ENCODE measurements at places on chromosomes 11 and 22.

DNA sequence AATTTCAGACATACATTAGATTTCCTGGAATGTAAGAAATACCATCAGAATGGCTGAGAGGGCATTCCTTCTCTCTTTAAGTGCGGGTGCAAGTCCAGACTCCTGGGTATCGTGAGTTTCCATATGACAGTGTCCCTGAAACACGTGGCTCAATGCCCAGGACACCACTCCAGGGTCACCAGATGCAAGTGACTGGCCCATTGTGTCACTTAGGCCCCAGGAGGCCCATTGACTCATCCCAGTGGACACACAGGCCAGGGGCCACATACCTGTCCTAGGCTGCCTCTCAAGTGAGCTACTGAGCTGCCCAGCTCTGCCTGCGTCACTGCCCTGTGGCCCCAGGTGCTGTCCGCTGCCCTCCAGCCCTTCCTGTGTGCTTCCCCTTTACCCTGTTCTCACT, 18.5 kb downstream of the FBLN1 start:
- no peak for DNase-seq

DNA sequence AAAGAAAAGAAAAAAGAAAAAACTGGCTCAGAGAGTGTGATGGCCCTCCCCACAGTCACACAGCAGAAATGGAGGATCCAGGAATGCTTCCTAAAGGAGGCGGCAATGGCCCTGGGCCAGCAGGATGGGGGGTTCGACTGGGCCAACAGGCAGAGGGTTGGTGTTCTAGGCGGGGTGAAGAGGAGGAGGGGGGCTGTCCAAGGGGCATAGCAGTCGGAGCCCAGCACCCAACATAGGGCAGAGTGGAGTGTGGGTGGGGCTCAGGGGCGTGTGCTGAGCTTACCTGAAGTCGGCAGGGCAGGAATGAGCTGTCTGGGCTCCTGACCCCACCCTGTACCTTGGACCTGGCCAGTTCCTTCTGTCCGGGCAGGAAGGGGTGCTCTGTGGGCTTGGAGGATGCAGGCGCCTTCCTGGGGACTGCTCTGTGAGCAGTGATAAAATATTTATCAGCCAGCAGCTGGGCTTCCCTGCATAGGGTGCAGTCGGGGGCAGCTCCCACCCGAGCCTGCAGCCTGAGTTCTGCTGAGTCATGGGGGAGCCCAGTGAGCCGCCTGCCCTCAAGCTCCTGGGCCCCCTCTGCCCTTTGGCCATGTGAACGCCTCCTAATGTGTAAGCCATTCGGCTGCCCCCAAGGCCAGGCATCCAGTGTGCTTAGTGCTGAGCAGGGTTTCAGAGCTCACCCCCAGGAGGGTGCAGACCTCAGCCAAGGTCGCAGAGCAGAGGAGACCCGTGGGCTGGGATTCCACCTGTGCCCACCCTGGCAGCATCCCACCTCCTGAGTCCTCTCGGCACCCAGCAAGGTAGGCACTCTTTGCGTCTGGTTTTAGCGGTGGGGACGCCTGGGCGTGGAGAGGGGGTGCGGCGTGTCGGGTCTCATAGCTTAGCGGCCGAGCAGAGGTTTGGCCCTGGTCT, 25.3 kb upstream of the PRR5 start:
- DNase-seq: no peak

DNA sequence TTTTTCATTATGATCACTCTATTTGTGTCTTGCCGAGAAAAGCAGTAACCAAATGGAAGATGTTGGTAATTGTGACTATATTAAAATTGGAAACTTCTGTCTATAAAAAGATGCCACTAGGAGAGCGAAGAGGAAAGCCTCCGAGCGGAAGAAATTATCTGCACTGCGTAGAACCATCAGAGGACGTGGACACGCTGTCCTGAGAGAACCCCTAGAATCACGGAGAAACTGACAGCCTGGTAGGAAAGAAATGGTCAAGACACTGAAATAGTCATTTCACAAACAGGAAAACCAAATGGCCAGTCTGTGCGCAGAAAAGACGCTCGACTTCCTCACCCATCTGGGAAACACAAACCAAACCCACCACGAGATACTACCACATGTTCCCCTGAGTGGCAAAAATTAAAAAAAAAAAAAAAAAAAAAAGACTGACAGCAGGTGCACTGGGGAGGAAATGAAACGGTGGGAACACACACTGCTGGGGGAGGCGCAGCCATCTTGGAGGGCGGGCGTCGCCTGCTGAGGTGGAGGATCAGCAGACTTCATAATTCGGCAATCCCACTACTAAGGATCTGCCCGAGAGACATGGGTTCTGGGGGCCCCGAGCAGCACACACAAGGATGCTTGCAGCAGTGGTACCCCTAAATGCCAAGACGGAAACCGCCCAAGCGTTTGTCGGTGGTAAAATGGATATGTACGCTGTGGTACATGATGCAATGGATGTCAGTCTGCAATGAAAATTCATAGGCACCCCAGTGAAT, 21.3 kb downstream of the IFITM10 start:
- no peak for DNase-seq

DNA sequence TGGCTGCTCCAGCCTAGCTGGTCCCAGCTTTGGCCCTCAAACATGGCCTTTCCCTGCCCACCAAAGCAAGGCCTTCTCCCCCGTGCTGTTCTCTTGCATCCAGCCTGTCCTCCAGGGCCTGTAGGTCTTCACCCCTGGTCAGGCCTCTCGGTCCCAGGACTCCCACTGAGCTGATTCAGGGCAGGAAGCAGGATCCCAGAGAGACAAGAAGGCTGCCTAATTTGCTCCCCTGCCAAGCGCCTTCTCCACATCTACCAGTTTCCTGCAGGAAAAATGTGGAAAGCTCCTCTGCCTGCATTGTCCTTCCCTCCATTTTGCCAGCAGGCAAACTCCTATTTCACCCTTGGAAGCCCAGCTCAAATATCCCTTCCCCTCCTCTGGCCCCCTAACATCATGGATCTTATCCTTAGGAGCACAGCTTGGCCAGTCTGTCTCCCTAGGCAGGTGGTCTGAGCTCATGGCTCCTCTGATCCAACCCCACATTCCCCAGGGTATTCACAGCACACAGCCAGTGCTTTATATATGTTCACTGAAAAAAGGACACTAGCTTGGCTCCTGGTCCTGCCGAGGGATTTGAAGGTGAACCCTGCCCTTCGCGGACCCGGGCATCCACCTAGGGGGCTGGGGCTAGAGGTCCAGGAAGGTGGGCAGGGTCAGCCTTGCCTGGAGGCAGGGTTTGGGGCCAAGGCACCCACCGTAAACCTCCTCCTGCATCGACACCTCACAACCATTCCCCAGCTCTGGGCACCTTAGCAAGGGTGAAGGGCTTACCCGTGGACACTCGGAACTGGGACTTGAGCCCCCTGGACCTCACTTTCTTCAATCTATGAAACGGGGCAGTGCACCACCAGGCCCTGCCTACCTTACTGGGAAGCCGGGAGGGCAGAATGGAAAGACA, 968 bp downstream of the RHBDD3 start:
- peak; percentile 22 for DNase-seq

Data from fibroblast of gingiva (primary cell).